ENCODE measurements at places on chromosomes 11 and 22. TPM values are rescaled to one million over a fixed set of nuclear protein-coding genes. Genes with fewer than 3 reads are reported as not detected.

DNA sequence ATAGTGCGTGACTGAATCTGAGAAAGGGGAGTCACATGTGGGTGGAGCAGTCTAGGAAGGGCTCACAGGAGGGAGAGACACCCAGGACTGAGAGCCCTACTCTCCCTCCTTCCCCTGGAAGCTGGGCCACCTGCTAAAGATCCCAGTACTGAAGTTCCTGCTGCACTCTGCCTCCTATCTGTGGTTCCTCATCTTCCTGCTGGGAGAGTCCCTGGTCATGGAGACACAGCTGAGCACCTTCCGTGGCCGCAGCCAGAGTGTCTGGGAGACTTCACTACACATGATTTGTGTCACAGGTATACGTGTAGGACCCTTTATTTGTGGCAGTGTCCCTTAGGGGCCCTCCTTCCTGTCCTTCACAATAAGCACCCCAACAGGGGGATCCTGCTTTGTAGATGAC, 19.3 kb downstream of the ART5 start:
- no peaks in the 10 kb centered on the region for H3K36me3 ChIP-seq
- no peak overlapping the region for H3K27ac ChIP-seq
- no peaks in the 10 kb centered on the region for H3K4me1 ChIP-seq
- peaks cover 2% of the 10 kb centered on the region for H3K27me3 ChIP-seq

GRCh38 chr11:58771458-58771855, 39.7 kb upstream of the GLYAT start:
- no peak overlapping the region for H3K27ac ChIP-seq
- no peak overlapping the region for H3K4me3 ChIP-seq
- peaks cover 14% of the 10 kb centered on the region for H3K27me3 ChIP-seq
- no peaks in the 10 kb centered on the region for H3K4me1 ChIP-seq
- DNase-seq: no peak

DNA sequence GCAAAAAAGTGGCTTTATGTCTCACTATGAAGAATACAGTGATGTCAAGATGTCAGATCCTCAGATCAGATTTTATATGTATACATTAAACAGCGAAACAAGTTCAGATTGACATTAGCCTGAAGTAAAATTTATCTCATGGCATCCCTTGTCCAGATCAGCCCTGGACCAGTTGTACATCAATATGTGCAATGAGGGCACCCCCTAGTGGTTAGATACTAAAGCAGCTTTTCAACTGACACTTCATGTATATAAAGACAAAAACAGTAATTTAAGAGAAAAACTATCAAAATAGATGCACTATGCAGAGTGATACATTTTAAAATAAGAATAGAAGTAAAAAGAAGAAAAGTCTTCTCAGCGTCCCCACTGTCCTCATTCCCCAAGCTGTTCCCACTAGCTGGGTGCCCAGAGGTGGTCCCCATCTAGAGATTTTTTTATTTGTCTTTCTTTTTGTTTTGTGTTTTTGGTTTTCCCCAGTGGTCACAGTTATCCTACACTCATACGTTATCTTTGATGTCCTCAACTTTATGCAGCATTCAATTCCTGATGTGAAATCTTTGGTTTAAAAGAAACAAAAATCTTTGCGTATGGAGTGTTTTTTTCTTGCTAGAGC, 2193.4 kb upstream of the RAG2 start:
- no peak overlapping the region for H3K27ac ChIP-seq
- no peaks in the 10 kb centered on the region for H3K27me3 ChIP-seq
- H3K4me1 ChIP-seq: no peaks in the 10 kb centered on the region
- H3K36me3 ChIP-seq: no peaks in the 10 kb centered on the region
- H3K4me3 ChIP-seq: no peak overlapping the region
- DNase-seq: no peak

DNA sequence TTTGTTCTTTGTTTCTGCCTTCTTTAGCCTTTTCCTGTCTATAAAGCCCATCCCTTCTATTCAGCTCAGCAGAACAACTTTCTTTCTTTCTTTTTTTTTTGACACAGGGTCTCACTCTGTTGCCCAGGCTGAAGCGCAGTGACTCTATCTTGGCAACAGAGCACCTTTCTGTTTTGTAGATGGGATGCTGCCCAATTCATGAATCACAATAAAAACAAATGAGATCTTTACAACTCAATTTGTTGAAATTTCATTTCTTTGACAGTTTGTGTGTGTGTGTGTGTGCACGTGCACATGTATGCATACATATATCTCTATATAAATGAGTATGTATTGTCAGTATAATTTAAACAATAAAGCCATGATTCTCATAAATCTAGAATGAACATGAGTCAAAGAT, 25.5 kb downstream of the TSPAN18 start:
- no peaks in the 10 kb centered on the region for H3K4me1 ChIP-seq
- no peaks in the 10 kb centered on the region for H3K36me3 ChIP-seq

GRCh38 chr11:2481253-2481652, 36.4 kb downstream of the KCNQ1 start:
- H3K27me3 ChIP-seq: no peaks in the 10 kb centered on the region
- DNase-seq: no peak
- peaks cover 29% of the 10 kb centered on the region for H3K4me1 ChIP-seq
- H3K27ac ChIP-seq: peak overlapping the region; percentile 54

DNA sequence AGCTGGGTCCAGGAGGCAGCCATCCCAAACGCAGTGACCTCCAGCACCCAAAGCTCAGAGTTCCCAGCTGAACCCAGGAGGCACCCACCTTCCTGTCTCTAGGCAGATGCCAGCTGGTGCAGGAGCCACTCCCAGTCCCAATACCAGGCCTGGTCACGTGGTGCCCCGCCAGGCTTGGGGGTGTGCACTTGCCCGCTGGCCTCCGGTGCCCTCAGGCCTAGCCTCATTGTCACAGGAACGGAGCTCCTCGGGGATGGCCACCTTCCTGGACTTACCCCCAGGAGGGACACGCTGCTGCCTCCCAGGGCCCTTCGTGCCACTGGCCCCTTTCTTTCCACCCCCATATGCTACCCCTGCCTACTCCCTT, 4.6 kb downstream of the BID start:
- no peak for DNase-seq
- H3K4me3 ChIP-seq: no peak overlapping the region
- H3K4me1 ChIP-seq: peaks cover 64% of the 10 kb centered on the region
- peaks cover 10% of the 10 kb centered on the region for H3K36me3 ChIP-seq
- no peaks in the 10 kb centered on the region for H3K27me3 ChIP-seq

DNA sequence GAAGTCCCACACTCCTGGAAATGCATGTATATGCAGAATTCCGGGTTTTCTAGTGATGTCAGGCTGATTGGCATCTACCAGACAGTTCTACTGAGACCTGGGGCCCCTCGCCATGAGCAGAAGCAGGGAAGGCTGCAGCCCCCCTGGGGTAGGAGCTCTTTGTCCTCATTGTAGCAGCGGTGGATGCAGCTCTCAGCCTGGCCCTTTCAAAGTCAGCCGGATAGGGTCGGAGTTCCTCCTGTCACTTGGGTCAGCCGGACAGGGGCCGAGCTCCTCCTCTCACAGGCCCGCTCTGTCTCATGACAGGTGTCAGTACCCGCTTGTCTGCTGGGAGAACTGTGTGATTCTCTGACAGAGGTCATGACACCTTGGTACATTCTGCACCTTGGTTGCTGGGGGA, 30.0 kb downstream of the MRGPRD start:
- no peak overlapping the region for H3K4me3 ChIP-seq
- DNase-seq: no peak
- peaks cover 6% of the 10 kb centered on the region for H3K27me3 ChIP-seq
- H3K27ac ChIP-seq: no peak overlapping the region

- peaks cover 21% of the 10 kb centered on the region for H3K27me3 ChIP-seq
- no peak overlapping the region for H3K27ac ChIP-seq
- H3K4me3 ChIP-seq: no peak overlapping the region
- H3K4me1 ChIP-seq: no peaks in the 10 kb centered on the region
Observed at GRCh38 chr11:71301858-71302533, 49.6 kb upstream of the SHANK2 start.

- H3K27ac ChIP-seq: no peak overlapping the region
- H3K4me3 ChIP-seq: no peak overlapping the region
- peaks cover 12% of the 10 kb centered on the region for H3K36me3 ChIP-seq
Observed at GRCh38 chr11:10044618-10045017, 249.4 kb downstream of the SBF2 start.

GRCh38 chr11:72972496-72973128, 158.4 kb downstream of the ATG16L2 start:
- peaks cover 67% of the 10 kb centered on the region for H3K4me1 ChIP-seq
- peaks cover 78% of the 10 kb centered on the region for H3K36me3 ChIP-seq
- no peak overlapping the region for H3K27ac ChIP-seq
- H3K27me3 ChIP-seq: no peaks in the 10 kb centered on the region
- H3K4me3 ChIP-seq: no peak overlapping the region

- H3K27me3 ChIP-seq: peaks cover 2% of the 10 kb centered on the region
- H3K36me3 ChIP-seq: no peaks in the 10 kb centered on the region
- no peaks in the 10 kb centered on the region for H3K4me1 ChIP-seq
- H3K4me3 ChIP-seq: no peak overlapping the region
Observed at GRCh38 chr11:115959081-115959486, 454.9 kb upstream of the CADM1 start.

RELT gene
- total RNA-seq: 81.8 TPM

HORMAD2 gene
- total RNA-seq: not detected
